Mesothelial cell of epicardium (in vitro differentiated cells): ENCODE measurements at places on chromosomes 2 and 18.
A peak's percentile ranks its signal among the peaks of the same experiment; 100 is the strongest.

DNA sequence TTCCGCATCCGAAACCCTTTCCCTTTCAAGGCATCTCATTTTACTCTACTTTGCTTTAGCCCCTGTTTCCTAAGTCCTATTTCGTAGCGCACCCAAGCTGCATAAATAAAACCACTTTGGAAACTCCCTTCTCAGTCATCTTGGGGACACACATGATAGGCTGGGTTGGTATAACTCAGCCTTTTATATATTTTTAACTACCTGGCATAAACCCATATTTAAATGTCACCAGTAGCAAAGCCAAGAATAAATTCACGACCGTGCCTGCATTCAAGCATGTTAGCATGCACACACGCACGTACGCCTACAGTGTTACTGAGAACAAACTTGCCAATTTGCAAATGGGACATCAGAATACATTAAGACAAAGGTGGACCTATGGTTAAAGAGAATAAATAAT, 564.7 kb upstream of the PIK3C3 start:
- no peak for DNase-seq

DNA sequence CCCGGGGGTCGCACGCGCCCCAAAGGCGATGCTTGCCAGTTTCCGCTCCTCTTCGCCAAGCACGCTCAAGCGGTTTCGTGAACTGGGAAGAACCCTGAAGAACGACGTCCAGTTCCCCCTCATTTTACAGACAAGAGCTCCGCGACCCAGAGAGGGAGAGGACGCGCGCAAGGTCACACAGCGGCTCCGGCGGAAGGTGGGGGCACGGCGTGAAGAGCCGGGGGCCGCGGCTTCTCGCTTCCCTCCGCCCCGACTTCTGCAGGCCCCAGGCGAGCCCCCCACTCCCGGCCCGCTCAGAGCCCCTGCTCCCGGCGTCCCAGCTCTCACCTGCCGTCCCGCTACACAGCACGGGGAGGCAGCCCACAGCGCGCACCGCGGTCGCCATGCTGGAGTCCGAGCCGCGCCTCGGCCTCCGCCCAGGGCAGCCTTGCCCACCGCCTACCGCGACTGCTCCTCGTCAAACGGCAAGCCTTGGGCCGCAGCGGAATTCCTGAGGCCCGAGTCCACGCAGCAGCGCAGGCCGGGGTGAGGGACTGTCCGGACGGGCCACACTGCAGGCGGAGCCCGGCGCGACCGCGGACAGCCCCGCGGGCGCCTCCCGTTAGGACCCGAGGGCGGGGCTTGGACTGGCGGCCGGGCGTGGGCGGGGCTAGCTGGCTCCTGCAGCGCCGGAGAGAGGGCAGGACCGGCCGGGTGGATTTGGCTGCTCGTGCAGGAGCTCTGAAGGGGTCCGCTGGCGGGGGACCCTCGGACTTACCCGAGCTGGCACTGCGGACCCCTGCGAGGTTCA, at the start of gene MRPS5:
TSS of gene MRPS5 (minus strand) at position 402 of the 790 bp plus-strand sequence. CDS start at position 385, 17 bp downstream.
- DNase-seq, result peak; percentile 90

- no peak for DNase-seq
Observed at GRCh38 chr18:35026407-35027061, 14.7 kb upstream of the MAPRE2 start.

GRCh38 chr2:201794294-201794693, 12.0 kb upstream of the CDK15 start:
- DNase-seq, result no peak

GRCh38 chr2:218471036-218471435, 52.1 kb downstream of the VIL1 start:
- no peak for DNase-seq

GRCh38 chr2:85756822-85757435, 3.1 kb downstream of the ATOH8 start:
- DNase-seq, result no peak

GRCh38 chr18:50143886-50144285, 51.1 kb downstream of the MYO5B start:
- no peak for DNase-seq

GRCh38 chr2:119190321-119191111, 32.0 kb upstream of the C1QL2 start:
- no peak for DNase-seq

GRCh38 chr2:1866402-1867111, 122.2 kb upstream of the PXDN start:
- no peak for DNase-seq

- no peak for DNase-seq
Observed at GRCh38 chr2:163878718-163879117, 142.9 kb upstream of the FIGN start.

- DNase-seq, result no peak
Observed at GRCh38 chr2:20222769-20223406, 2.0 kb downstream of the SDC1 start.

DNA sequence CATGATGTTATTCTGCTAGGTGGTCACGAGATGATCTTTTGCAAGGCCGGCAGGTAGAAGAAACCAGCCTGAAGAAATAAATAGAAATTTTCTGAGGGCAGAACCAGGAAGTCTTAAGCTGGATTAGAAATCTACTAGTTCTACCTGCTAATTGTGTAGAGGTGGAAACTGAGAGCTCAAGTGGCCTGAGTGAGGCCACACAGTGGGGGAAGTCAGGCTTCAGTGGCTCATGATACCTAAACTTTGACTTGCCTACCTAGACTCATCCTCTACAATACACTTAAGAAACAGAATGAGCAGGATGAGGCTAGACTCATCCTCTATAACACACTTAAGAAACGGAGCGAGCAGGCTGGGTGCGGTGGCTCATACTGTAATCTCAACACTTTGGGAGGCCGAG, 134.9 kb upstream of the NDUFV2 start:
- DNase-seq, result no peak

DNA sequence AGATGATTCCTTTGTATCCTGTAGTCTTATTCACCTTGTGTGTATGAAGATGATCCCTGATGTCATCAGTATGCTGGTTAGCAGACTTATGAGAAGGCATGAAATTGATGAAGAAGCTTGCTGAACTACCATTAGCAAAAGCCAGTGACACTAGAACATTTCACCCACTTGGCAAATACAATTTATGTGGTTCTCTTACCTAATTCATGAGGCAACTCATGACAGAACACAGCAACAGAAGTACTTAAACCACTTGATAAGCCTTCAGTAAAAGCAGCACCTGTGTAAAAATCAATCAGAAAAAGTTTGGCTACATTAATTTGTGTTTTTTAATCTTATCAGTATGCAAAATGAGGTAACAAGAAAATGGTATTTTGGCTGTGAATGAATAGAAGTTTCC, 16.8 kb downstream of the SLC39A6 start:
- no peak for DNase-seq

GRCh38 chr2:48991415-48992131, 162.7 kb downstream of the FSHR start:
- DNase-seq, result no peak

DNA sequence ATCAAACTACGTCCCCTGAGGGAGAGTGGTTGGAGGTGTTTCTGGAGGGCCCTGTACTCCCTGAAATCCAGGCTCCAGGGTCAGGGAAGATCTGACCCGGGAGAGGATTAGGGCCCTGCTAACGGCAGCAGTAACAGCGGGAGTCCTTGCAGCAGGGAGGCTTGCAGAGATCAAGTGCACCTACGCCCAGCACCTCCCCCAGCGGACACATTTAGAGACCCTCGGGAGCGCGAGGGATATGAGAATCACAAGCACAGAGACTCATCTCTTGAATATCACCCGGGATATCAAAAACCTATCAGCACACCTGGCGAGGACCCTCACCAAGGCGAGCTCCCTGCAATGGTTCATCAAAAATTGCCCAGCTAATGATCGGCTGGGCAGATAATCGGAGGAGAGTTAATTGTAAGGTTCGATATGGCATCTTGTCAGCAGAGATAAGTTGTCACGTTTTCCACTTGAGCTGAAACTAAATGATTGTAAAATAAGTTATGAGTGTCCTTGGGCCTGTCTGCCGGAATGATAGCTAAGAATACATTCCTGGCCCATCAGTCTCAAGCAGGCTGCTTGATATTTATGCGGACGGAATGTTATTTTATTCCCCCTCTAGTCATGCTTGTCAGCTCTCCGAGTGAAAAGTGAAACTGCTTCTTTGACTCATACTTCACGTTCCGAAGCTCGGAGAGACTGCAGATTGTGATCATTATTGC, 209.8 kb downstream of the GBX2 start:
- no peak for DNase-seq

GRCh38 chr18:74163019-74163660, 14.8 kb downstream of the TIMM21 start:
- no peak for DNase-seq

GRCh38 chr18:4399929-4400328, 55.2 kb downstream of the DLGAP1 start:
- DNase-seq, result no peak

- no peak for DNase-seq
Observed at GRCh38 chr2:193409951-193410350, 1215.2 kb upstream of the TMEFF2 start.

- DNase-seq, result no peak
Observed at GRCh38 chr18:56327191-56327885, 311.1 kb downstream of the TXNL1 start.

DNA sequence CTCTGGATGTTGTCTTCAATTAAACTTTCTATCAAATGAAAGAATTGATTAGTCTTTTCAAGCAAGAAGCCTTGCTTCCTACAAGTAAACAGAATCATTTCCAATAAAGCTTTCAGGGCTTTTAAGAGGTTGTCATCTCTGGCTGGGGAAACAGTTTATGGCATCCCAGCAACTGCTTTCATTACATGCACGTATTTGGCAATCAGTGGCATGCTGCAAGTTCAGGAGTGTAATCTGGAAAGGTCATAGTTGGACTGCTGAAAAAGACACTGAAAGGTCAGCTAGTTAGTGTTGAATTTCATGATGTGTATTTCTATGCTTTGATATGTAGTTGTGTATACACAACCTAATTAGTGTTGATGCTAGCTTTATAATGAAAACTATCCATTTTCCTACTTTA, 332.9 kb downstream of the DSC3 start:
- DNase-seq, result no peak

DNA sequence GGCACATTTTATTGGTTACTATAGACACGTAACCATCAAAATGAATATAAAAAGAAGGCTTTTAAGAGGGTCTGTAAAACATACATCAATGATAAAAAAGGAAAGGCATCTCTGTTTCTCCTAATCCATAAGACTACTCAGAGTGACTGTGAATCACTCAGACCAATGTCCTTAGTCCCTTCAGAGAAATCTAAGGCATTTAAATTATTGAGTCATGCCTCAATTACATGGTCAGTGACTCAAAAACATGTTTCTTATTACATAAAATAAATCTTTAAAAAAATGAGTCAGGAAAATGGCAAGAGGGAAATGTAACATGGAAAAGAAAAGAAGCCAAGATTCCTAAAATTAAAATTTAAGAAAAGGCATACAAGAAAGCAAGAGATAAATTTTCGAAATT, 146.6 kb downstream of the ERBB4 start:
- DNase-seq, result no peak

DNA sequence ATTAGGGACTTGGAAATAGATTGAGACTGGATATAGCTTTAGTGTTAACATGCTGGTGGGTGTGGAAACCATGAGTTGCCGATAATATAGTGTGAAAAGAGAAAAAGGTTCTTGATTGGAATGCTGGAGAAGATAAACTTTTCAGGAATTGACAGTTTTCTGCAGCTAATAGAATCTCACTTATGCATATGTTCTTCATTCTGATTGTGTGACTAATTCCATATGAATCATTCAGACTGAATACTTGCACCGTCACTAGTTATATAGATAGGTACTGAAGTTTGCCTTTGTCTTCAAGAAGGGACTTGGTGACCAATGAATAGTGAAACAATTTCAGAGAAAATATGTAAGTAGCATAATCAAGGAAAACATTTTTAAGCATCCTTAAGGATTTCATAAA, 225.7 kb upstream of the FOSL2 start:
- DNase-seq, result no peak

- no peak for DNase-seq
Observed at GRCh38 chr2:63399156-63399555, 189.1 kb downstream of the WDPCP start.

DNA sequence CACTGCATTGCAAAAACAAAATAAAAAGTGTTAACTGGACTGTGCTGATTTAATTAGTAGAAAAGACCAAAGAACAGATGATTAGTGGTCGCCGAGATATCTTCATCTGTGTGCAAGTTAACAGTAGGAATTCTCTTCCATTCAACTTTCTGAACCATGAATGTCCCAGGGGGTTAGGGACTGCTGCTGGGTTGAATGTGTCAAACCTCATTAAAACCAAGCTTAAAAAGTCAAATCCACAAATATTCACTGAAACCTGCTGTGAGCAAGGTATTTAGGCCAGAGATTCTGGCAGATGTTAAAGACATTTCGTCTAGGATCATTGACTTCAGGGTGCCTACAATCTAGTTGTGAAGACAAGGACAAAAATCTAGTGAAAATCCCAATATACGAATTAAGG, 58.7 kb downstream of the STPG4 start:
- DNase-seq, result no peak

- DNase-seq, result no peak
Observed at GRCh38 chr2:58899692-58900091, 658.6 kb upstream of the FANCL start.

DNA sequence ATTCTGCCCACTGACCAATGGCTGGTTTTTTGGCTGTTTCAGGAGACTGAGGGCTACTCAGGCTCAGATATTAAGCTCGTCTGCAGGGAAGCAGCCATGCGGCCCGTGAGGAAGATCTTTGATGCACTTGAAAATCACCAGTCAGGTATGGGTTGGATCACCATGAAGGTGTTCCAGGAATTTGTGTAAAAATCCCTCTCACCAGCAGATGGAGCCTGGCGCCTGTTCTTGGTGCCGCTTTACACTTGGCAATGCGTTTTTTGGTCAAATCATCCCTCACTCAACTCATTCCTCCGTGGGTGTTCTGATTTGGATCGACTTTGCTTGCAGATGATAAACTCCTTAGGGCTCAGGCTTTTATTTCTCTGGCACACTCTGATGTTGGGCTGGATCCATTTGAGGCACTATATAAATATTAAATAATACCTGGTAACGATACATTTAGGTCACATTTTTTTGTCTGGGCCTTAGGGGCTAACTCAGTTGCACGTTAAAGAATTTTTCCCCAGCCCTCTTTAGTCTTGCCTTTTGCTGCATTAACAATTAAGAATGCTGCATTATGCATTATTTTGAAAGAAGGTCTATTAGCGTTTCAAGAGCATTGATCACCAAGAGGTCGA, 50.0 kb downstream of the HDHD2 start:
- DNase-seq, result no peak

GRCh38 chr2:189217541-189217940, 38.0 kb upstream of the COL5A2 start:
- no peak for DNase-seq

DNA sequence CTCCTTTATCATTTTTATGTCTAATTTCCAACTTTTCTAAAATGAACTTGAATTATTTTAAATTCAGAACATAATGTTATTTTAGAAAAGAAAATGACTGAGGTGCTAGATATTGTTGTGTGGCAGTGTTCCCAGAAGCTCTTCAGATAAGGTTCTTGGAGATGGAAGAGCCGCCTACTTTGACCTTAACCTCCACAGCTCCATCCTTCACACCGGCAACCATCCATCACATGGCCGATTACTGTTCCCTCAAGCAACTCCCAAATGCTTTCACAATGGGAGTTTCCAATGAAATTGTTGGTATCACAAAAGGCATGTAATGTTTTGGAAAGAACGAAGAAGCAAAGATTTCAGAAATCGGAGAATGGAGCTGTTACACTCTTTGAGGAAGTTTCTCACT, 193.9 kb upstream of the SALL3 start:
- DNase-seq, result no peak

- DNase-seq, result no peak
Observed at GRCh38 chr18:23673725-23674124, 11.0 kb upstream of the ANKRD29 start.
